CMK (cell line): ENCODE measurements at places on chromosomes 13 and 19.

GRCh38 chr13:59300355-59301173 is 863.2 kb downstream of the DIAPH3 start:
- peak; percentile 51 for DNase-seq

DNA sequence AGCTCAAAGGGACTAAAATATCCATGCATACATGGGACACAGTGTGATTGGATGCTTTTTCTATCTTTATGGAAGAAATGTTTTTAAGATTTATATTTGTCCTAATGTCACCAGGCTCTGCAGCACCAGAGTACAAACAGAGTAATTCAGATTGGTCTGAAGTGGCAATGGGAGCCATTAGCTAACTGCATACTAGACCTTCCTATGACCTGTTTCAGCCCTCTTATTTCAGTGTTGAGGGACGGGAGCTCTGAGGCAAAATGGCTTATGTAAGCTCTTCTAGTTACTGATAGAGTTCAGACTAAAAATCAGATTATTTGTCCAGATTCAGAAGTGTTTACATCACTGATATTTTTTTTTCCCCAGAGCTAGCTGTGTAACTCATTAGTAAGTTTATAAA is 4.9 kb downstream of the SLAIN1 start:
- DNase-seq: no peak

DNA sequence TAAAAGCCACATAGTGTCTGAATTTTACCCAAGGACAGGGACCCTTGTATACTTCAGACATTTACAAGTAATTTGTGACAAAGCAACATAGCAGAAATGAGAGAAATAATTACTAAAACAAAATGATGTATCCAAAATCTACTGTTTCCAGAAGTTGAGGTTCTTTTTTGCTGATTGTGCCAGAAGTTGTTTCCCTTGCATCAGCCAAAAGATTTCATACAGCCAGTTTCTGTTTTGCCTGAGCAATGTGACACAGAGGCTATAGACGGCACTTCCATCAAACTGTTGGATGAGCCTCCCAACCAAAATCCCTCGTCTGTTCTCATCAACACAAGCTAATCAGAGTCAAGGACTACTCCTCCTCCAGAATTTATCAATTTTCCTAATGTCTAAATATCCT is 913.2 kb upstream of the GPC6 start:
- DNase-seq: no peak

- no peak for DNase-seq
These were observed 381.1 kb downstream of the FGF14 start for GRCh38 chr13:102020611-102021216.

DNA sequence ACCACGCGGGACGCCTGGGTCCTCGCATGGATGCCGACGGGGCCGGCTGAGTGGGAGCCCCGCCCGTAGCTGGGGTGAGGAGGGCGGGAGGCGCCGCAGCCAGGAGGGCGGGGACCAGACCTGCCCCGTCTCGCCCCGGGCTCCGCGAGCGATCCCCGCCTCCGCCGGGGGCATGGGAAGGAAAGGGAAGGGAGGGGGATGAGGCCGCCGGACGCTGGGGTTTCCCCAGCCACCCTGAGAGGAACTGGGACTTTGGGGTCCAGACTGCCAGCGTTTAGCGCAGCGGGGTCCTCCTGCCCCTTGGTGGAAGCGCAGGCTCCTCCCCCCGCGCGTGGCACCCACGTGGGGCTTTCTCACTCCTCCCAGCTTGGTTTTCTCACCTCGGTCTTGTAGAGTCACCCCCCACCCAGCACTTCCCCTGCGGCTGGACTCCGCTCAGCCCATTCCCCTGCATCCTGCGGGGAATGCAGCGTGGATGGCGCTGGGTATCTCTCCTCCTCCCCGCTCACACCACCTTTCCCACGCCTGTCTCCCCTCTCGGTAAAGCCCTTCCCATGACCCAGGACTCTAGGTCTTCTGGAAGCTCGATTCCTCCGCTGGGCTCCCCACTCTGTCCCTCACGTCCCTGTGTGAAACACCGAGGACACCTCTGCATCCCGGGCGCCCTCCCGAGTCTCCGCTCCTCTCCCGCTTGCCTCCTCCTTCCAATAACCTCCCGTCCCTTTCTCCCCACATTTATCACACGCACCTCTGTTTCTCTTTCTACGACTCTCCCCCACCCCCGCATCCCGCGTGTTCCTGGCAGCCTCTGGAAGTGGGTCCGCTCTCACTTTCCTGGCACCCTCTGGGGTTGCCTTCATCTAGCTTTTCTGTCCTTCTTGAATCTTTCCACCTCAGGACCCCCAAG is 2.1 kb downstream of the TGFB1 start:
- DNase-seq: peak; percentile 91

GRCh38 chr19:29645911-29646310 is 19.4 kb upstream of the PLEKHF1 start:
- no peak for DNase-seq

- no peak for DNase-seq
These were observed 39.9 kb downstream of the MTMR6 start for GRCh38 chr13:25247360-25247759.

DNA sequence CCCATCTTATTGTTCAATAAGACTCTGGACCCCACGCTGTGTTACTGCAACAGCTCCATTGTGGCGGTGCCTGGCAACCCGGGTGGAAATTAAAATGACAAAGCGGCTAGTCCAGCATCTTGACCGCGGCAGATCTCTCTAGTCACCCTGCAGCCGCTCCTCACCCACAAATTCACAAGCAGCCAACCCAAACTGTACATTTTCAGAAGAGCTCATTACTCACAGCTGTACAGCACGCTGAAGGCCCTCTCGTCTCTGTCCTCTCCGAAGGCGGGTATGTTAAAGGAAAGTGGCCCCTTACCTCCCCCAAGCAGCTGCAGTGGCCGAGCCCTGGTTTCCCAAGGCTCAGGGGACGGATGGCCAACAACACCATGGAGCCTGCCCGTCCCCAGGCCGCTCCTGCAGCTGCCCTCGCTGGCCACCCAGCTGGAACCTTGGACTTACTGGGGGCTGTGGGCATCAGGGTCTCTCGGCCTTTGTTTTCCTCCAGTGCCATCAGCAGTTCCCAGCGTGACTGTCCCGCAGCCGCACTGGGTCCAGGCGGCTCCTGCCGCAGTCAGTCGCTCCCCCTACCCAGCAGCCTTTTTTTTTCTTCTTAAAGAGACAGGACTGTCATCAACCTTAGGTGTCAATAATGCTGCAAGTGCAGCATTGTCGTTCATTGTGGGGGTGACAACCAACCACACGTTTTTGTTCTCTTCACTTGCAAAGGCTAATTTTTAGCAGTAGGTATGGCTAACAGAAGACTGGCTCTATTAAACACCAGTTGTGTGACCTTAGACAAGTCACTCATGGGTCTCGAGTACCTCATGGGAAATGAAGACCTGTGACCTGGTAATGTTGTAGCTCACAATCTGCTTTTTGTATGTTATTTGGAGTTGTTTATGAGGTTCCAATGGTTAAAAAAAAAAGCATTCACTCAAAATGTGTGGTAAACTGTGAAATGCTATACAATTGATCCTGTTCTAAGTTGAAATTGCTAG is at the start of gene SACS:
Gene SACS, minus strand, starts transcription at position 532 of the 983 bp plus-strand sequence. CDS start 22,463 bp downstream, outside the sequence.
- DNase-seq: no peak

GRCh38 chr19:17292301-17293074 is 10.7 kb downstream of the ABHD8 start:
- DNase-seq: peak; percentile 56

- no peak for DNase-seq
These were observed 1769.0 kb upstream of the PCDH20 start for GRCh38 chr13:63184693-63185092.

DNA sequence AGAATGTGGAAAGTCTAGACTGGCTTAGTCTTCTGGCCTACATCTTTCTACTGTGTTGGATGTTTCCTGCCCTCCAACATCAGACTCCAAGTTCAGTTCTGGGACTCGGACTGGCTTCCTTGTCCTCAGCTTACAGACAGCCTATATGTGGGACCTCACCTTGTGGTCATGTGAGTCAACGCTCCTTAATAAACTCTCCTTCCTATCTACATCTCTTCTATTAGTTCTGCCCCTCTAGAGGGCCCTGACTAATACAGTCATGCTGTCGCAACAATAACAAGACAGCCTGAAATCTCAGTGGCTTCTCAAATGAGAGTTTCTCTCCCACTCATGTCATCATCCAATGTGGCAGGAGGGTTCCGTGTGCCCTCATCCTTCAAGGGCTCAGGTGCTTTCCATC is 347.8 kb downstream of the MZT1 start:
- no peak for DNase-seq

- no peak for DNase-seq
These were observed 545.2 kb downstream of the IRS2 start for GRCh38 chr13:109241160-109241559.

DNA sequence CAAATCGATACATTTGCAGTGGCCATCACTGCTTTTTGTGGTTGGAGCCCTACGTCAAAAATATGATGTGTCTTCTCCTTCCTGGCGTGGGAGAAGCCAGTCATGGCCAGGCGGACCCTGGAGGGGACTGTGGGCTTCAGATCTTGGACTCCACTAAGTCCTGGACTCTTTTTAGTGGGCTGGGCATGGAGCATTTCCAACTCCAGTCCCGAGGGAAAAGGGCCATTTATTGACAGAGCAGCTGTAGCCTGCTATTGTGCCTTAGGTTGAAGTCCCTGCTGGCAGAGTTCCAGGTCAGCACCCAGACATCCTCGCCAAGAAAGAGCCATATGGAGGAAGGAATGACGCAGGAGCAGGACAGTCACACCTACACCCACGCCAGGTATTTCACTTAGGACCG is 179.2 kb upstream of the ZNF507 start:
- no peak for DNase-seq

DNA sequence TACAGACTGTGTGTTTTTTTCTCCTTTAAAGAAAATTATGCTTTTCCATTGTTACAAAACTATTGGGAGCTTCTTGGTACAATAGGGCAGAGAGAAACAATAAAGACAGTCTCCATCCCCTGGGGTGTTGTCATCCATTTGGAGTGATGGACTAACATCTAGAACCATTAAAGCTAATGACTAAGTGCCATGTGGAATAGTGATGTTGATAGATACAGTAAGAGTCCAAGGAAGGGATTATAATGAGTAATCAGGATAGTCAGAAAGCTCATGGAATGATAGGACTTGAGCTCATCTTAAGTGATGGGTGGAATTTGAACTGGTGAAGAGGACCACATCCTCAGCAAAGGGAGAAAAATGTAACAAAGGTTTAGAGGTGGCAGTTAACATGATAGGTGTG is 24.1 kb upstream of the FRY start:
- no peak for DNase-seq

- DNase-seq: no peak
These were observed 23.7 kb upstream of the GPR18 start for GRCh38 chr13:99281811-99282263.

DNA sequence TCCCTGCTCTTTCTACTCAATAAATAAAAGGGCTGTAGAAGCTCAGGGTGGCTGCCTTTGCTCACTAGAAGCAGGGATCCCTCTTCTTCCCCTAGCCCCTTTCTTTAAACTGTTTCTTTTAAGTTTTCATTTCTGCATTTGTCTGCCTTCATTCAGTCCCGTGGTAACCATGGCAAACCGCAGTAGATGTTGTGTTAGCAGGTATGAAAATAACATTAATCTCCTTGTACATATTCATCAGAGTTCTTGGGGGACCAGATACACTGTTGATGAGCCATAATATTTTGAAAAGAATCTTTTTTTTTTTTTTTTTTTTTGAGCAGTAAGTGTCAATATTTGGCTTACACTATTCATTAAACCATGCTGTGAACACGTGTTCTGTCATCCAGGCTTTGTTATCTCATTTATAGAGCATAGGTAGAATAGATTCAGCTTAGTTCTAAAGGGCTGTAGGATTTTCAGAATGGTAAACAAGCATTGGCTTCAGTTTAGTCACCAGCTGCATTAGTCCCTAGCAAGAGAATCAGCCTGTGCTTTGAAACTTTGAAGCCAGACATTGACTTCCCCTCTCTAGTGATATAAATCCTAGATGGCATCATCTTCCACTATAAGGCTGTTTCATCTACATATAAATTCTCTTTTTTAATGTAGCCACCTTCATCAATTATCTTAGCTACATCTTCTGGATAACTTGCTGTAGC is 59.4 kb upstream of the SPRY2 start:
- DNase-seq: no peak

GRCh38 chr19:12841094-12841493 is 2.8 kb downstream of the MAST1 start:
- no peak for DNase-seq

DNA sequence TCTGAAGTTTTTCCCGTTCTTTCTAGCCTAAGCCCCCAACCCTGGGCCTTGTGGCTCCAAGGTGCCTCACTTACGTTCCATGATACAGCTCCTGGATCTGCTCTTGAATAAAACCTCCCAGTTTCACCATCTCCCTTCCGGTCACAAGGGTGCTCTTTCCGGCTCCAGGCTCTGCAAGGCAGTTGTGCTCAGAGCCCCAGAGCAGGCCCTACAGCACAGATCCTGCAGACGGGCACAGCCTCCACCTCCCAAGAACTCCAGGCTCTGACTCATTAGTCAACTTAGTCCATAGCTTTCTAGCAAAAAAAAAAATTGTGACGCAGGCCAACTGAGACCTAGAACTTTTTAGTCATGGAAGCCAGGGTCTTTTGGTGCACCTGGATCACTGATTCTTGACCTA is 33.9 kb upstream of the SLC7A10 start:
- DNase-seq: no peak
